ENCODE measurements at places on chromosomes 7 and 10.

DNA sequence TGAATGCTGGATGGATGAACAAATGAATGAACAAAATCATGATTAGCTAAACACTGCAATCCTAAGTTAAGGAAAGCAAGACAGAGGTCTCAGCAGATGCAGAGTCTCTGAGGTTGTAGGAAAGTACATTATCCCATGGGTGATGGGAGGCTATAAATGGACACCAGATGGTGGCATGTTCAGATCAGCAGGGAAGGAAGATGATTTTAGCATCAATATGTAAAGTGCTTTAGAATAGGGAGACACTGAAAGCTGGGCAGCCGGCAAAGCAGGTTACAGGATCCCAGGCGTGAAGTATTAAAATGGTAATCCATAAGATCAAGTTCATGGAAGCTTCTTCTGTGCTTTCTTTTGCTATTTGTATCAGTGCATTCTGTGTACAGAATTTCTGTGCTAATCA is 7.9 kb upstream of the RAPGEF5 start:
- DNase-seq, result no peak

DNA sequence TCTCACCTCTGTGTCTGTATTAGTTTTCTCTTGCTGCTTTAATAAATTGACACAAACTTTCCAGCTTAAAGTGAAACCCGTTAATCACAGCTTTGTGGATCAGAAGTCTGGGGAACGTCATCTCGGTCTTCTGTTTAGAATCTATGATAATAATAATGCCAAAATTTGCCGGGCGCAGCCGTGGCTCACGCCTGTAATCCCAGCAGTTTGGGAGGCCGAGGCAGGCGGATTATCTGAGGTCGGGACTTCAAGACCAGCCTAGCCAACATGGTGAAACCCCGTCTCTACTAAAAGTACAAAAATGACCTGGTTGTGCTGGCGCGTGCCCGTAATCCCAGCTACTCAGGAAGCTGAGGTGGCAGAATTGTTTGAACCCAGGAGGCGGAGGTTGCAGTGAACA is 8.8 kb upstream of the ZPBP start:
- DNase-seq, result no peak

GRCh38 chr7:47474937-47475879 is 106.7 kb downstream of the TNS3 start:
- DNase-seq, result peak; percentile 97

GRCh38 chr10:72024596-72024995 is 60.4 kb downstream of the CHST3 start:
- DNase-seq, result peak; percentile 34

GRCh38 chr7:89943525-89944050 is 210.7 kb upstream of the STEAP1 start:
- no peak for DNase-seq
